Activated gamma-delta T cell treated with Interleukin-2 at 50 U/mL for 16 hours (primary cell): ENCODE measurements at places on chromosomes 7 and 10.

GRCh38 chr7:16027396-16027795 is 340.9 kb upstream of the MEOX2 start:
- DNase-seq = no peak

DNA sequence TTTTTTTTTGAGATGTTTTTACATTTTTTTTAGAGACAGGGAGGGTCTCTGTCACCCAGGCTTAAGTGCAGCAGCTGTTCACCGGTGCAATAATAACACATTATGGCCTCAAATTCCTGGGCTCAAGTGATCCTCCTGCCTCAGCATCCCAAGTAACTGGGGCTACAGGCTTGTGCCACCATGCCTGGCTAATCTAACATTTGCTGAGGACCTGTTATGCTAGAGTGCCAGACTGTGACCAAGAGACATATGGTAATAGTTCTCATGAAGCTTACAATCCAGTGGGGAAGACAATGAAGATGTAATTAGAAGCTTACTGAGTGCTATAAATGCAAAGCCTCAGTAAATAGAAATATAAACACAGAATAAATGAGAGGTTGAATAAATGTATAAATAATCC is 17.6 kb upstream of the ORC5 start:
- DNase-seq = no peak

GRCh38 chr7:103011650-103012049 is 62.9 kb downstream of the FBXL13 start:
- DNase-seq = no peak

DNA sequence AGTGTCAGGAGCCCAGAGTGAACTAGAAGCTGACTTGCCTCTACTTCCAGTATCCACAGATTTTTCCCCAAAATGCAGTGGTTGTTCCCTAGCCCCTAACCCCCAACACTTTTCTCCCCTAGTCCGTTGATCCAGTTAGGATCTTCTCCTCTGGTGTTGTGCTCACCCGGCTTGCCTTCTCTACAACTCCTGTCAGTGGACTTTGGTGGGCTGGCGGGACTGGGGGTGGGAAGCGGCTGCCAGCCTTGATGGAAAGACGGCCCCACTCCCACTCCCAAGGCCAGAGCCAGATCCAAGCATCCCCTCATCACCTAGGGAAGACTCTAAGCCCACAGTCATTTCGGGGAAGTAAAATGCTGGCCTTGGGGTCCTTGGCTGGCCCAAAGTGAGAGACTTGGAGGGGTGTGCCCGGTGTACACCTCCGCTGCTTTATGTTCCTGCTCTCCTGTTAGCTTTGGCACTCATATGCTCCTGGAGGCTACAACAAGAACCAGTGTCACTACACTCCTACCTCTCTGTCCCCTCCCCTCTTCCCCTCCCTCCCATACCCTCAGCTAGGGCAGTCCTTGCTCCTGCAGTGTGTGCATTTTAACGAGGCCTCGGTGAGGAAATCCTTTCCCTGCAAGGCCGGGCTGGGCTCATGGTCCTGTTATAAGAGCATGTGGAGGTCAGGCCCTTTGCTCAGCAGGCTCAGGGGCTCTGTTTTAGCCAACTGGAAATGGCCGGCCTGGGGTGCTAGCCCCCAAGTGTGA is 930 bp upstream of the HOXA10 start:
- no peak for DNase-seq

GRCh38 chr10:14243221-14243620 is 87.5 kb downstream of the FRMD4A start:
- no peak for DNase-seq

- DNase-seq = no peak
These were observed 23.7 kb downstream of the AMPH start for GRCh38 chr7:38607466-38607865.

DNA sequence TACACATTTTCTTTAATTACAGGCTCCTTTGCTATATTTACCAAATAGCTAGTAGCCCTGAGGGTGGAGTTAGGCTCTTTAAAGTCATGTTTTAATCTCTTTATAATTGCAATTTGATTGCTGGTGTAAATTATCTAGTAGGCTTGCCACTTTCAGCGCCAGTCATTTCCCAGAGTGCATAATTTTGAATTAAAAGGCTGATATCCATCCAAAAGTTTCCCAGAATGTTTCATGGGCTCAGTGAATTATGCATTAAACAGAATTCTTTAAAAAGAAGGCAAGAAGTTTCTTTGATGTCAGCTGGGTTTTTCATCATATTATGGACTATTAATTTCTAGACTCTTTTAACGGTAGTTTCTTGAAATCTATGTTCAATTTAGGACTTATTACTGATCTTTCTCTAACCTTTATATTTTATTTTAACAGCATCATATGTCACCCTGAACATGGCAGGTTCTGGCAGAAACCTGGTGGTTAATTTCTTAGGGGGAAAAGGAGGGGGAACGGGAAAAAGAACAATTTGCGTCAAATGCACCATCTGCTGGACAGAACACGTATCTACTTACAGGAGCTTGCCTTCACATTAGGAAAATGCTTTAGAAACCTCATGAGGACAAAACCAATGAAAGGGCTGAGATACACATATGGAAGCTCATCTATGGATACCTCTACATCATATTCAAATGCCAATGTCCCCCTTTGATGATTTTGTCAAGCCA is 171.1 kb downstream of the GRM3 start:
- no peak for DNase-seq

- no peak for DNase-seq
These were observed 90.7 kb upstream of the C1QL3 start for GRCh38 chr10:16612115-16612980.

DNA sequence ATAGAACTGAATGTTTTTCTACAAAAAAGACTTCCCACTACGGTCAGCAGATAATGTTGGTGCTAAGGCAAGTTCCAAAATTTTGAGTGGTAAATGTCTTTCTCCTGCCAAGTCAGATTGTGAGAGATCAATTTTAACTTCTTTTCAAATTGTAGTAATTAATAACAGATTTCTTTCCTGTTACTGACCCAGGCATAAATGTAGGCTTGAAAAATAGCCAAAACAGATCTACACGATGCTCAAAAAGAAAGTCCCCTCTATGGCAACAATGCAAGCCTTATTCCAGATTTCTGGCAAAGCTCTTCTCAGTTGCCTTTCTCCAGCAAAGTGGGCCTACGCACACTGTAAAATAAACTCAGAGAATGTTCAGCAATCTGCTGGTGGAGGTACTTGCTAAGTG is 641.0 kb upstream of the NRP1 start:
- no peak for DNase-seq

- no peak for DNase-seq
These were observed 56.0 kb upstream of the ST8SIA6 start for GRCh38 chr10:17510242-17510908.

DNA sequence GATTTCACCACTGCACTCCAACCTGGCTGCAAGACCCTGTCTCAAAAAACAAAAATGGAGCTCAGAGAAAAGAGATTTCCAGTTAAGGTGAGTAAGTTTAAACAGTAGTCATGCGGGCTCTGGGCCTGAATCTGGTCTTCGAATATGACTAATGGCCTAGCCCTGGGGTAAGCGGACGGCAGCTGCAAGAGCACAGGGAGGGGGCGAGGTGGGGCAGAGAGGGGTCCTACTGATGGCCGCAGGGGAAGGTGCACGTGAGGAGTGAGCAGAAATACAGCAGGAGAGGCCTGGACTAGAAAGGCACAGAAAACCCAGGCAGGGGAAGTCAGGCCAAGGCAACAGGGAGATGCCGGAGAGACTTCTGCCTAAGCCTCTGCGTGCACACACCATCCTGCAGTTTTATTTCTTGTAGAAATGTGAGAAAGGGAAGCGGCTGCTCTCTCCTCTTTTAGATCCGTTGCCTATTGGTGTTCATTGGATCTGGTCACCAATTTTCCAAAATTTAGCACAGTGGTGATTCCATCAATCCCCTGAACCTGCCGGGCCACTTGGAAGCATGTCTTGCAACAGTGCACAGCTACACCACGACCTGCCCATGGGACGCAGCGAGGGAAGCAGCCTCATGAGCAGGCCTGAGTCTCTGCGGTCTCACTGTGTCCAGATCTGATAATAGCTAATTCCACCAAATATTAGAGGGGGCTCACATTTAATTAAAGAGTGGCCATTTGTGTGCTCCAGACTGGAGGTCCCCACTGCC is 139.0 kb downstream of the PAXIP1 start:
- DNase-seq = no peak

DNA sequence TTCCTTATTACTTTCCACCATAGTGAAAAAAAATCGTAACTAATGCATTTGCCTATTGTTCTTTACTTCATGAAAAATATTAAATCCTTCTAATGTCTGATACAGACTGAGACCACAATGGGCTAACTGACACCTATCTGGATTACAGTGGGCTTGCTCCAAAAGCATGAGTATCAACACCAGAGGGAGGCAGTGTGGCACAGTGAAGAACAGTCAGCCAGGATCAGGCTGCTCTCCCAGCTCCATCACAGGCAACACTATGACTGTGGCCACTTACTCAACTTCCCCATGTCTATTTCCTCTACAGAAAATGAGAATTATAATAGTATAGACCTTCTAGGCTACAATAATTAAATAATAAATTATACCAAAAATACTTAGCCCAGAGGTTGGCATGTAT is 97.2 kb downstream of the SLC25A13 start:
- no peak for DNase-seq

GRCh38 chr10:98694014-98694413 is 247.3 kb upstream of the HPS1 start:
- DNase-seq = no peak

DNA sequence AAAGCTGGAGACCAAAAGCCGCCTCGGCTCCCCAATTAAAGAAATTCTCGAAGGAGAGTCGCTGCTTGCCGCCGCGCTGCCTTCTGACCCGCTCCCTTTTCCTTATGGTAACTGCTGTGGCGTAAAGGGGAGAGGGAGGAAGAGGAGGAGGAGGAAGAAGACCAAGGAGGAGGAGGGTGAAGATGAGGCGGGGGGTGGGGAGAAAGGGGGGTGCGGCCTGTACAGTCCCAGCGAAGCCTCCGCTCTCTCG is 388 bp downstream of the CNOT4 start:
- no peak for DNase-seq

DNA sequence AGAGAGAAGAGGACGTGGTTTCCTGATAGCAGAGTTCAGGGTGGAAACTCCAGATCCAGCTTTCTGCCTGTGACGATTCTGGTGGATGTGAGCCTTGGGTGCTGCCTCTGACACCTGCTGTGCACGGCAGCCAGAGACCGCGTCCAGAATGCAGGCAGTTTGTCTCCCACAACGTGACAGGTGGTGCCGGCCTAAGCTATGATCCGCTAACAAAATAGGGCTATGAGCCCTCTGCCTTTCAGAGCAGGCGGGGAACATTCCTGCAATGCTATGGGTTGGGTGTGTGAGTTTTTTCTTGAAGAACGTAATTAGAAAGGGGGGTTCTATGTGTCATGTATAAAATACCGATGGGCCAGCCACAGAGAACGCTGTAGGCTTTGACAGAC is 297.3 kb upstream of the PRKCQ start:
- no peak for DNase-seq

GRCh38 chr7:85644272-85644671 is 457.4 kb upstream of the SEMA3D start:
- no peak for DNase-seq

DNA sequence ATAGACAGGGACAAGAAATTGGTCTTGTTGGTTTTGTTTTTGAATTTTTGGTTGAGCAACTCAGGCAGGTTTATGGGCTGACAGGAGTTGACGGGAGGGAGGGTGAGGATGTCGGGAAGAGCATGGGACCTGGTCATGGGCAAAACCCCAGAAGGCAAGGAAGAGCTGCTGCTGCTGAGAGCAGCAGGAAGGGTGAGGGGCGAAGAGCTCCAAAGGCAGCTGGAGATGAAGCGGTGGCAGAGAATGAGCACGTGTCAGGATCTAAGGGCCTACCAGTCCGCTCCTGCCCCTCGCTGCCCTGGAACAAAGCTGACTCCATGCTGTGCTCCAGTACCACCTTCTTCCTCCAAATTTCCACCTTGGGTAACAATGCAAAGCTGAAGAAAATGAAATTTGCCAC is 84.3 kb downstream of the ARHGAP22 start:
- no peak for DNase-seq

GRCh38 chr10:75399461-75400162 is 2.0 kb downstream of the ZNF503 start:
- peak; percentile 33 for DNase-seq

DNA sequence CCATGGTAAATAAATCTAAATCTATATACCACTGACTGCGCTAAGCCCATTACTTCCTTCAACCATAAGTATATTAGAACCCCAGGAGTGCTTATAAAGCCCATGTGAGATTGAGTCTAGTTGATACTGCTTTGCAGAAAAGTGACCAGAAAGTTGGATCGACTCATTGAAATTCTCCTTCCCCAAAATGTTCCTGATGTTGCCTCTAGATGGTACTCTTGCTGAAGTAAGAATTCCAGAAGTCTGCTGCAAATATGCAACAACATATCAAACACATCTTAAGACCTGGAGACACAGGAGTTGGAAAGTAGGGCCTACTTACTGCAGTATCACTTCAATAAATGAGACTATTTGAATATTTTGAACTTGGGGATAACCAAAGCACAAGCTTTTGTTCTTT is 550.8 kb downstream of the IPMK start:
- DNase-seq = no peak

DNA sequence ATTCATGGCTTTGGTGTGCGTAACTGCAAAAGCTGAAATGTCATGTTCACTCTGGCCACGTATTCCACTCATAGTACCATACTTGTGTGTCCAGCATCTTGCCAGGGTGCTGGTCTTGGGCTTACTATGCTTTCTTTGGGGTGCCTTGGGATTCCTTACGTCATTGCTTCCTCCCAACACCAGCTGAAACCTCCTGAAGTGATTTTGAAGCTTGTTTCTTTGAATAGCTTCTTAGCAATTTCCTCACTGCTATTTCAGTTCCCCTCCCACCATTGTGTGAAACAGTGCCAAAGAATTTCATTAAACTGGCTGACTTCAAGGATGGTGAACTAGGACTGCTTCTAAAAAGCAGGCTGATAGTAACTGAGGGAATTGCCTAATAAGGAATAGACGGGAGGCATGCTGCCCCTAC is 36.9 kb downstream of the ENTPD1 start:
- no peak for DNase-seq

- no peak for DNase-seq
These were observed 89.4 kb downstream of the LRRTM3 start for GRCh38 chr10:67015225-67015624.

GRCh38 chr7:91280185-91280584 is 16.0 kb downstream of the FZD1 start:
- DNase-seq = no peak

- no peak for DNase-seq
These were observed 842.5 kb downstream of the GRID1 start for GRCh38 chr10:85524001-85524666.
